Activated T-helper 1 cell treated with anti-CD3 and anti-CD28 coated beads, Interleukin-12 subunit alpha, Interleukin-12 subunit beta, Interleukin-2, Interleukin-4 antibody, amounts not matched to agents 30 ng/mL and 10 ng/mL and 1 ng/mL, durations not matched to agents 14 hours and 24 hours and 36 hours (primary cell): ENCODE measurements at places on chromosomes 7 and 10. TPM values are rescaled to one million over a fixed set of nuclear protein-coding genes. Genes with fewer than 3 reads are reported as not detected.

DNA sequence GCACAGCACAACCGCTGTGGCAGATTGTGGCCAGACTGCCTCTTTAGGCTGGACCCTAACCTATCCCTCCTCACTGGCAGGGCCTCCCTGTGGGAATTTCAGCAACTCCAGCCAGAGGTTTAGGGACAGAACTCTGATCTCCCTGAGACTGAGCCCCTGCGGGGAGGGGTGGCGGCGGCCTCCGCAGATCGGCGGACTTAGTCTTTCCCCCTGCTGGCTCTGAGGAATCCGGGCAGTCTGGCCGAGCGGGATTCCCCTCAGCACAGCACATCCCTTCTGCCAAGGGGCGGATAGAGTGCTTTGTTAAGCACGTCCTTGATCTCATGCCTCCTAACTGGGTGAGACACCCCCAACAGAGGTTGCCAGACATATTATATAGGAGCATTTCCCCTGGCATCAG lies 224.2 kb upstream of the NPY start:
- DNase-seq, result no peak
- H3K27ac ChIP-seq, result no peak overlapping the region
- H3K4me1 ChIP-seq, result no peaks in the 10 kb centered on the region
- peaks cover 4% of the 10 kb centered on the region for H3K27me3 ChIP-seq
- no peak overlapping the region for H3K4me3 ChIP-seq

DNA sequence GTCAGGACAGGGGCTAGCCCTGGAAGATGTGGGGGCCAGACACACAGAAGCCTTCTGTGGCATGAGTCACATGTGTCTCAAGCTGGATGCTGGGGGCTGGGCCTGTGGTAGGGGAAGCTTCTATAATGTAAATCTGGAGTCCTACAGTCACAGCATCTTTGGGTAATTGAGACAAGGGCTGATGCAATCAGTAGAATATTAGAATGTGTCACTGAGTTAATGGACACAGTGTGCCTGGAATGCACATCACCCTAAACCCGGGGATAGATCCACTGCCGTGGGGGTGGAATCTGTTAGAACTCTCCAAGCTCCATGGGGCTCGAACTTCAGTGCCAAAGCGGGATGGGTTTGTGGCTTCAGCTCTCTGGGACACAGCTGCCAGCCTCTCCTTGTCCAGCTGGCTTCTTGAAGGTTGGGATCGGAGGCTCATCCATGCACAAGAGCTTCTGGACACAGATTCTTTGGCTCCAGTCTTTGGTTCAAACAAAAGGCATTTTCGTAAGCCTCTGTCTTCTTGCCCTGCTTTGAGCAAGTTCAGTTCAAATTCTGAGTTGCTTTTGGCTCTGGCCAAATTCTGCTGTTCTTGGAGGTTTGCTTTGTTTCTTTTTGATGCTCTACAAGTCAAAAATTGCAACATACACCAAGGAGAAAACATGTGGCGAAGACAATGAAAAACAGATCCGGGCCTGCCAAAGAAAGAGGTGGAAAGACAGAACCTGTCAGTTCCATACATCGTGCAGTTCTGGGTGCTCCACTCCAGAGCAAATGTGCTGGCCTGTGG lies 194.8 kb upstream of the ZNF32 start:
- peaks cover 8% of the 10 kb centered on the region for H3K4me1 ChIP-seq
- no peak overlapping the region for H3K27ac ChIP-seq
- peaks cover 1% of the 10 kb centered on the region for H3K36me3 ChIP-seq
- no peak for DNase-seq

- no peak overlapping the region for H3K4me3 ChIP-seq
- DNase-seq, result no peak
- peaks cover 8% of the 10 kb centered on the region for H3K27me3 ChIP-seq
- no peaks in the 10 kb centered on the region for H3K36me3 ChIP-seq
Observed at GRCh38 chr7:3218411-3219225, 82.4 kb upstream of the SDK1 start.

GRCh38 chr10:31390804-31391203 lies 71.8 kb downstream of the ZEB1 start:
- H3K27me3 ChIP-seq, result no peaks in the 10 kb centered on the region
- H3K4me3 ChIP-seq, result no peak overlapping the region
- peaks cover 17% of the 10 kb centered on the region for H3K4me1 ChIP-seq
- peaks cover 22% of the 10 kb centered on the region for H3K36me3 ChIP-seq
- no peak for DNase-seq

- peaks cover 50% of the 10 kb centered on the region for H3K4me1 ChIP-seq
- DNase-seq, result no peak
- peak overlapping the region; percentile 88 for H3K27ac ChIP-seq
Observed at GRCh38 chr10:80454513-80455460, 677 bp downstream of the TSPAN14 start.

DNA sequence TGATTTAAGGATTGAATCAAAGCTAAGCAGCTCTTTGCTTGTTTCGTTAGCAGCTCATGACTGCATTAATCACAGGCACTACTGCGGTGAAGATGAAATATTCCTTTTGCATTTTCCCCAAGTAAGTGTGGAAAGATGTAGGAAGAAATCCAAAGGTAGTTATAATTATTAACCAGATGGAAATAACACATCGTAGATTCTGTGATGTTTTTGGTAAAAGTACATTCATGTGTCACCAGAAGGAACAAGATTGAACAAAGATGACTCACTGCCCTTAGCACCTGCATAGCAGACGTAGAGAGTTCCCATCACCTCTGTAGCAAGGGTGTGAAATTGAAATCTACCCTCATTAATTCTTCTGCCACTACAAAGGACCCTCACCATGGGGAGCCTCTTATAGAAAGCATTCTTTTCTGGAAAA lies 37.1 kb downstream of the SMURF1 start:
- no peaks in the 10 kb centered on the region for H3K36me3 ChIP-seq
- H3K27ac ChIP-seq, result no peak overlapping the region
- H3K27me3 ChIP-seq, result no peaks in the 10 kb centered on the region
- peaks cover 42% of the 10 kb centered on the region for H3K4me1 ChIP-seq
- no peak overlapping the region for H3K4me3 ChIP-seq
- no peak for DNase-seq

DNA sequence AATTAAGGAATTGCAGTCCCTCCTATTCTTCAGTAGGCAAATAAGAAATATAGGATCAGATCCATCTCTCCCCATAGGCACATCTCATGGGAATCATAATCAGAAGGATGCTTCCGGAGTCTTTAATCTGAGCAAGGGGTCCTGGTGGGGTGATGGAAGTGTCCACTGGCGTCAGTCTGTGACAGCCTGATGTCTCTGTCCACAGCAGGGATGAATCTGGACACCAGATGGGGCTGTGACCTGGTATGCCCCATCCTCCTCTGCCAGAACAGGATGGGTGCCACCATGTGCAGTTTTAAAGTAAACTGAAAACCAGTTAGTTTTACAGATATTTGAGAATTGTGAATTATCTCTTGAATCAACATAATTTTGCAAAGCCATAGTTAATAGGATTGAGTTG lies 148.7 kb downstream of the C1GALT1 start:
- no peak overlapping the region for H3K4me3 ChIP-seq
- no peaks in the 10 kb centered on the region for H3K4me1 ChIP-seq
- H3K27me3 ChIP-seq, result peaks cover 9% of the 10 kb centered on the region
- H3K27ac ChIP-seq, result no peak overlapping the region
- DNase-seq, result no peak

DNA sequence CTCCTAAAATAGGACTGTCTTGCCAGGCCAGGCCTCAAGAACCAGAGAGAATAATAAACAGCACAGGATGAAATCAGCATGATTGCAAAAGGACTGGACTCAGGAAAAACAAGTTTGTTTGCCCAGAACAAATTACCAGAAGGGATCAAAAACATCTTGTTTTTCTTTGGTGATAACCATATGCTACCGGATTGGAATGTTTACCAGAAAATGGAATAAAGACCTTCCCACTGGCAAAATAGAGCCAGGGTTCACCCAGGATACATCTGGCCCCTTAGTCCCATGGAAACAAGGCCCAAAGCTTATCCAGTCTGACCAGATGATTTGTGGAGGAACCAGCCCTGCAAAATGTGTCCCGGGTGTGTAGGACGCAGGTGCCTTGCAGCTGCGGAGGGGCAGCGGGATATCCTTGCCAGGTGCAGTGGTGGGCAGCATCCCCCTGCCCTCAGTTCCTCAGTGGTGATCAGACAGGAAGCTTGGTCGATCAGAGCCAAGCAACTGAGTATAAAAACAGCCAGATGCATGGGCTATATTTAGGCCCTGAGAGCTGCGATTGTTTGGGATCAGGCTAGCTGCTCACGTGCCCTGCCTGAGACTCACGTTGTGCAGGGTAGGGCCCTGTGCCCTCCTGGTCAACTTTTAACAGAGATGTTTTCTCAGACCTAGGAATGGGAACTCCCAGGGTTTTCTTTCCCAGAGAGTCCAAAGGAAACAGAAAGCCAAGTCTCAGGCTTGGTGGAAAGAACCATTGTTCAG lies 4.6 kb upstream of the ZNF22 start:
- peaks cover 40% of the 10 kb centered on the region for H3K4me1 ChIP-seq
- H3K27me3 ChIP-seq, result peaks cover 7% of the 10 kb centered on the region
- H3K27ac ChIP-seq, result peak overlapping the region; percentile 19
- H3K36me3 ChIP-seq, result peaks cover 3% of the 10 kb centered on the region
- DNase-seq, result no peak

Gene SUMF2
- total RNA-seq, result 157 and 166 TPM in 2 replicates

Gene CUL1
- 79.3 and 81.3 TPM in 2 replicates for total RNA-seq

Gene PRSS37
- total RNA-seq, result not detected in 2 replicates

Gene FOXI2
- not detected in 2 replicates for total RNA-seq

Gene CTNNA3
- total RNA-seq, result not detected in 2 replicates
